ENCODE measurements at places on chromosomes 3 and 15.

DNA sequence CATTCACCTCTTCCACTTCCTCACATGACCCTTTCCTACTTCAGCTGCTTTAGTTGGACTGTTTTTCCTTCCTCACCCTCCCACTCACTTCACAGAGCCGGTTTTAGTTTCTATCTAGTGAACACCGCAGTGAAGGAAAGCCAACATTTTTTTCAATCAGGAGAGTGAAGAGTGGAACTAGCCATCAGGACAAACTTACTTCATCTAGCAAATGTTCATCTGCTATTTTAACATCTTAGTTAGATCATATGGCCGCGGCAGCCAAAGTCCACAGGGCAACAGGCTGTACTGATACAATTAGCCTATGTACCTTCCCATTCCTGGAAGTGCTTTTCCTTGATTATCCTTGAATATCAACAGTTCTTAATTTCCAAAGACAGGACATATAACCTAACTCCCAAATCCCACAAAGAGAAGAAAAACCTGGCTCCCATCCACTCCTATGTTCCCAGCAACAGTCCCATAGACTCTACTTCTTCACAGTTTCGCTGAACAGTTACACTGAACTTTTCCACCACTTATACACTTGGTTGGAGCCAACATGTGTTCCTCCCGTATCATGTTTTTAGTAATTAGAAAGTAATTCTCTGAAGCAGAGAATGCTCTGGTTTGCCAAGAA is 456.2 kb upstream of the THBS1 start:
- no peak for DNase-seq

DNA sequence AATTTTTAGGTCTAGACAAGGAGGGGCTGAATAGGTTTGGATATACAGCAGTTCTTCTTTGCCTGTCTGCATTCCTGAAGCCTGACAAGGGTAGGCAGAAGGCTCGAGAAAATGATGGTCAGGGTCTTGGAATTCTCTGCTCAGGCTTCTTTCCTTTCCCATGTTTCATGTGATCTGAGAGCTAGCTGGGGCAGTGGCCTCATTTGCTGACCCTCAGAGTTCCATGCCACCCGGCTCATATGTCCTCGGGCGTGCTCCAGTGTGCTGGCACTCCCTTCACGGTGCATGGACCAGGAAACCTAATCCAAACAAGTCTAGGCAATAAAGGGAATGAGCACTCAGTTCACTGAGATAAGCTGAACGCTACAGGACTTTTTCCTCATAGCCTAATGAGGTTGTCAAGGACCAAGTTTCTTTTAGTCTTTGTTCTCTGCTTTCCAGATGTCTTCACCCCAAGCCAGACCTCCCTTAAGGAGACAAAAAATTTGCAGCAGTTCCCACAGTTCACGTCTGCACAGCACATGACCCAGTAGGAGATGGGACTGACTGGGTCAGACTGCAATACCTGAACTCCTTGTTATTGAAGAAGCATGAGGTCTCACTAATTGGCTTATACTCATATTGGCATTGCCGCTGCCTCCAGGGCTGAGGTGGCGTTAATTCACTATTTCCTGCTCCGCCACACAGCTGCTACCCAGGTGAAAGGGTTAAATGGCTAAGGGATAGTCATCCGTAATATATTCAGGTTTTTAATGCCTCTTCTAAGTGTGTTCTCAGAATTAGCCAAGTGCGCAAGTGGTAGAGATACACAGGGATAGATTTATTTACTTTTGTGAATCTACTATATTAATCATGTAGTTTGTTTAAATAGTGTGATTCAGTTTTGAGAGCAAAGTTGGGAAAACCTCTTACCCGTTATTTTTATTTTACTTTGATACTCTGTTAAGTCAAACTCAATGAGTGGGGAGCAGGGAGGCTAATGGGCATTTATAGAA is 15.3 kb upstream of the RTP4 start:
- DNase-seq = no peak

- no peak for DNase-seq
Observed at GRCh38 chr3:128663151-128663550, 12.5 kb upstream of the RPN1 start.

DNA sequence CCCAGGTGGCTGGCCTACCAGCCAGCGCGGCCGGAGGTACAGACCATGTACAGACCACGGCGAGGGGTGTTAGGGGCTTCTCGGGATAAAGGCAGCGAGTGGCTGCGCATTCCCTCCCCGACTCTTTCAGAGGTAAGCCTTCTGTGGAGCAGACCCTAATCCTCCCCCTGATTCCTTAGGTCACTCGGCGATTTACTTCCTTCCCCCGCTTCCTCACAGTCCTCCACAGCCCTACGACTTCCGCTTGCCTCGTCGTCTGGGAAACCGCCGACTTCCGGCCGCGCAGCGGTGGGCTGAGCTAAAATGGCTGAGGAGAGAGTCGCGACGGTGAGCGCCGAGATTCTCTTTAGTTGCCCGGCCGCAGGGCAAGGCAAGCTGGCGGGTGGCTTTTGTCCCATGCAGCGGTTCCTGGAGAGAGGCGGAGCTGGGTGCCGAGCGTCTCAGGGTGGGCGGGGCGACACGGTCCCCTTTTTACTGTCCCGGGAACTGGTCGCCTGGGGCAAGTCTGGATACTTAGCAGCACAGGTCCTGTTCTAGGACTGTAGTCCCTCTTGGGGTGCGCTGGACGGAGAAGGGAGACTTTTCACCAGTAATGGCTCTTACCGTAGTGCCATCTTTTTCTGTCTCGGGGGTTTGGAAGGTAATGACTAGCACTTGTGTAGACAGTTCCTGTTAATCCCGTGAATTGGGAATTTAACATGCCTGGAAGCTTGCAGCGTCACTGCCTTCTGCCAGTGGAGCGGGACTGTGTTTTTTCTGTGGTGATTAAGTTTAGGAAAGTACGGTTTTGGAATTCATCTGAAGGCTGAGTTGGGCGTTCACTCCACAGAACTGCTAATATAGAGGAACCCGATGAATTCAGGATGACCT is at the start of the genes BBS4 and HIGD2B:
Gene BBS4 (plus strand): TSS at position 283 of the 870 bp plus-strand sequence. CDS start 21 bp downstream, at position 304.
Gene HIGD2B (minus strand): TSS at position 258 of the 870 bp plus-strand sequence. CDS start 9,808 bp downstream, outside the sequence.
- peak; percentile 83 for DNase-seq

DNA sequence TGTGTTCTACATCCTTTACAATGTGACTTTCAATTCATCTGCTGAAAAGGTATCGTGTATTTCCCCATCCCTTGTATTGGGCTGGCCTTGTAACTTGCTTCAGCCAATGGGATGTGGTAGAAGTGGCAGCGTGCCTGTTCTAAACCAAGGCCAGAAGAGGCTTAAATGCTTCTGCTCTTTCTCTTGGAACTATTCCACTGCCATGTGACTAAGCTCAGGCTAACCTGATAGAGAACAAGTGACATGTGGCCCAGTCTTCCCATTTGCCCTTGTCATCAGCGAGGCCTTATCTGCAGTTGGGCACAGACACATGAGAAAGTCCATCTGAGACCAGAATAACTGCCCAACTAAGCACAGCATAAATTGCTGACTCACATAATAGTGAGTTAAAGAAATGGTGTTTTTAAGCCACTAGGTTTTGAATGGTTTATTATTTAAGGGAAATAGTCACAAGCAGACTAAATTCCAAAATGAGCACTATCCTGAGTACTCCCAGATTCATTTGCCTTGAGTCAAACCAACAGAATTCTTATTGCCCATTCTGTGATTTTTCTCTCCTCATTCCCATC is 230.2 kb downstream of the CPNE4 start:
- DNase-seq = no peak

GRCh38 chr15:36737430-36737891 is 158.0 kb downstream of the CDIN1 start:
- DNase-seq = no peak

GRCh38 chr3:152175528-152175889 is 93.2 kb upstream of the MBNL1 start:
- no peak for DNase-seq

DNA sequence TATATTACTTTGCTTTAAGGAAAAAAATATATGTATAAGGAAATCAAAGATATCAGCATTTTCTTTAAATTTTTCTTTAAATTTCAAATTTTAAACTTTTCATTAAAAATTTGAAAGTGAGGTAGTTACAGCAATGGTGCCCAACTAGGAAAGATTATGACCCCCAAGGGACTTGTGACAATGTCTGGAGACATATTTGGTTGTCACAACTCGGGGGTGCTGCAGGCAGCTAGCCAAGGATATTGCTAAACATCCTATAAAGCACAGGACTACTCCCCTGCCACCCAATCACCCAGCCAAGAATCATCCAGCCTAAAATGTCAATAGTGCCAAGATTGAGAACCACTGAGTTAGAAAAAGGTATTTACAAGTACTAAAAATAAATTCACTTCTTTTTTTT is 57.3 kb downstream of the SLC4A7 start:
- DNase-seq = no peak

- no peak for DNase-seq
Observed at GRCh38 chr3:45773072-45773471, 23.3 kb downstream of the SLC6A20 start.

GRCh38 chr3:108677811-108678210 is 79.4 kb downstream of the RETNLB start:
- no peak for DNase-seq

DNA sequence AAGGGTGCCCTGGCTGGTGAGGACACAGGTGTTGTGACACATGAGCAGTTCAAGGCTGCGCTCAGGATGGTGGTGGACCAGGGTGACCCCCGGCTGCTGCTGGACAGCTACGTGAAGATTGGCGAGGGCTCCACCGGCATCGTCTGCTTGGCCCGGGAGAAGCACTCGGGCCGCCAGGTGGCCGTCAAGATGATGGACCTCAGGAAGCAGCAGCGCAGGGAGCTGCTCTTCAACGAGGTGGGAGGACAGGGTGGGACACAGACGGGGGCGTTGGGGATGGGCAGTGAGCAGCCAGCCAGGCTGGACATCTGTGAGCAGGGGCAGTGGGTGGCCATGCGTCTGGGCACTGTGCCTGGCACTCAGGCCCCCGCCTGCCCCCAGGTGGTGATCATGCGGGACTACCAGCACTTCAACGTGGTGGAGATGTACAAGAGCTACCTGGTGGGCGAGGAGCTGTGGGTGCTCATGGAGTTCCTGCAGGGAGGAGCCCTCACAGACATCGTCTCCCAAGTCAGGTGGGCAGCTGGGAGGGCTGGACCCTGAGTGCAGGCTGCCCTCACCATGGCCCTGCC is 10.3 kb downstream of the ANKRD63 start:
- no peak for DNase-seq

DNA sequence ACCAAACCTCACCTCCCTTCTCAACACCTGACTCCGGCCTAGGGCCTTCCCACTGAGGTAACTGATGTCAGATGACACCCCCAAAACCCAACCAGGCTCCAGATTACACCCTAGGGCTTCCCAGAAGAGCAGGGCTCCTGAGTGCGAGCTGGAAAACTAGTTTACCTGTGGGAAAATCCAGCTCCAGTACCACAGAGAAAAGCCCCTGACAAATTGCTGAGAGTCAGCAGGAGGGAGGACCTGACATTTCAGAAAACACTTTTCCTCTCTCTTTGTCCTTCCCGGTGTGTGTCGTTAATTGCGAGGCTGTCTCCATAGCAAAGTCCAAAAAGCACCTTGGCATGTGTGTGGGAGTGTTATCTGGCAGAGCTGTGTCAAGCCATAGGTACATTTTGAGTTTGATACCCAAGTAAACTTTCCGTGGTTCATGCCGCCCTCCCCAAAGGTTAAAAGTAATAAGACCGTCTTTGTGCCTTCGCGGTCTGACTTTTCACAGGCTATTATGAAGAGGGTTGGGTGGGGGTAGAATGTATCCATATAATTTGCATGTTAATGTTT is 79.8 kb upstream of the FNDC3B start:
- no peak for DNase-seq

- DNase-seq = no peak
Observed at GRCh38 chr3:41223691-41224090, 24.4 kb downstream of the CTNNB1 start.

- no peak for DNase-seq
Observed at GRCh38 chr3:177591379-177591778, 394.1 kb upstream of the TBL1XR1 start.

DNA sequence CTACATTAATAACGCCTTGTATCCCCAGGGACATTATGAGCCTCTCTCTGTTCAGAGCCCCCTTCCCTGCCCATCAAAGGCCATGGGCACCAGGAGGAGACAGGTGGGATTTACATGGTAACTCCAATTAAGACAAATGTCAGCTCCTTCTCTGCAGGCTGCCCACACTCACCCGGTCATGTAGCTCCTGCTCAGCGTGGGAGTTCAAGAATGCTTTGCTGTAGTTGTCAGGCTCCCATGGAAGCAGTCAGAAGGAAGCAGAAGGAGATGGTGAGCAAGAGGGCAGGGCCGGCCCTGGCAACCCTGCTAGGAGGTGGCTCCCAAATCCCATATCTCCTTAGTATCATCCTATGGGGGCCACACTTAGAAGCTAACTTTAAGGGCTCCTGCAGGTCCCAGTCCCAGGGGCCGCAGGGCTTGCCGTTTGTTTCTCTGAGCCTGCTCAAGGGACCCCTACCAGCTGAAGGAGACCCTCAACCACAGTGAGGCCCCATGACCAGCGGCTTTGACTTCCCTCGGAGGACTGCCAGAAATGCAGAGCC is 218.4 kb upstream of the TLE3 start:
- no peak for DNase-seq

GRCh38 chr3:56780936-56781335 is 20.8 kb downstream of the ARHGEF3 start:
- DNase-seq = no peak

- DNase-seq = no peak
Observed at GRCh38 chr15:74400313-74400860, 32.9 kb upstream of the CYP11A1 start.

DNA sequence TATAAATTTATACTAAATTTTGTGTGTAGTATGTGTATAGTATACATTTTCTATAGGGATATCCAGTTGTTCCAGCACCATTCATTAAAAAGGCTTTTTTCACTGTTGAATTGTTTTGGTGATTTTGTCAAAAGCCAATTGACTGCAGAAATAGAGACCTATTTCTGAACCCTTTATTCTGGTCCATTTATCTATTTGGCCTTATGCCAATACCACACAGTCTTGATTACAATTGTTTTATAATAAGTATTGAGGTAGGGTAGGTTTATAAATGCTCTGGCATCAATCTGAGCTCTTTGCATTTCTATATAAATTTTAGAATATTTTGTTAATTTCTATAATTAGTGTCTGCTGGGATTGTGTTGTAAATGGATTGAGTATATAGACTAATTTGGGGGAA is 6.5 kb upstream of the OPA1 start:
- no peak for DNase-seq

DNA sequence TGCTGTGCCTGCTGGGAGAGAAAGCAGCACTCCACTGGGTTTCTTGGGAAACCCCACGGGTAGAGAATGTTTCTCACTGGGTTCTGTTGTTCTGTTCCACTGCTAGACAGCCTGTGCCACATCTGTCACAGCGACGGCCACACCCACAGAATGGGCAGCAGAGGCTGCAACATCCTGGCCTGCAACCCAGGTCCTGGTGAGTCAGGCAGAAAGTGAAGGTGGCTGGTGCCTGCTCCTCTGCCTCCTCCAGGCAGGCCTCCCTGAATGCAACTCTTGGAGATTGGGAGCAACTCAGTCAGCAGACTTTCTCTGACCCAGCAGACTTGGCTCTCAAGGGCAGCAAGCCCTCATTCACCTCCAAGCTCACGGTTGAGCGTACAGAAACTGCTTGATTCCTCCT is 13.0 kb downstream of the C3orf18 start:
- DNase-seq = no peak

GRCh38 chr3:189519458-189519857 is 111.7 kb upstream of the TP63 start:
- DNase-seq = no peak

Measured in central memory CD4-positive, alpha-beta T cell (primary cell).